ENCODE measurements at places on chromosomes 1 and 21. TPM values are rescaled to one million over a fixed set of nuclear protein-coding genes. Genes with fewer than 3 reads are reported as not detected.

DNA sequence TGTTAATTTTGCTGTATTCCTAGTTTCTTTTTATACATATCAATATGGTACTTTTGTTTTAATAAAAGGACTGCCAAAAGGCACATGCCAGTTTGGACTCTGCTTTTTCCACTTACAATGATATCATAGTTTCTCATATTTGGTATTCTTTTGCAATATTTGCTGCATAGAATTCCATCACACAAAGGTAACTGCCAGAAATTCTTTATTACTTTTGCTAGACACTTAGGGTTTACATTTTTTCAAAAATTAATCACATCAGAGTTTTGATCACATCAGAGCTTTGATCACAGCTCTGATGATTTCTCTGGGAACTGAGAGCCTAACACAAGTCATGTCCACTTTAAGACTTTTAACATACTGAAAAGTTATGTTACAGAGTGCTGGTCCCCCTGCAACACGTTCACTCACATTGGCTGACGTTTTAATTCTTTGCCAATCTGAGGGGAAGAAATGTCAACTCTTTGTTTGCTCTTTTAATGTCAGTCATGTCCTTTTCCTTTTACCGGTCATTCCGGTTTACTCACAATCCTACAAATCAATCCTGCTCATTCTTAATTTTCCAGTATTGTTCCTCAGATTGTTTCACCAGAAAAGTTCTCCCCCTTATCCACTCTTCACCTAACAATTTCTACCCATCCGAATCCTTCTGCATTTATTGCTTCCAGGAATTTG, 1.1 kb upstream of the CD46 start:
- peak overlapping the region; percentile 90 for H3K27ac ChIP-seq
- no peaks in the 10 kb centered on the region for H3K36me3 ChIP-seq
- DNase-seq = no peak
- H3K4me3 ChIP-seq = peak overlapping the region; percentile 88
- H3K4me1 ChIP-seq = no peaks in the 10 kb centered on the region
- H3K27me3 ChIP-seq = no peaks in the 10 kb centered on the region

GRCh38 chr1:85576642-85577418, 3.7 kb upstream of the CCN1 start:
- no peaks in the 10 kb centered on the region for H3K4me1 ChIP-seq
- H3K36me3 ChIP-seq = no peaks in the 10 kb centered on the region
- H3K4me3 ChIP-seq = peak overlapping the region; percentile 86
- H3K27me3 ChIP-seq = no peaks in the 10 kb centered on the region

DNA sequence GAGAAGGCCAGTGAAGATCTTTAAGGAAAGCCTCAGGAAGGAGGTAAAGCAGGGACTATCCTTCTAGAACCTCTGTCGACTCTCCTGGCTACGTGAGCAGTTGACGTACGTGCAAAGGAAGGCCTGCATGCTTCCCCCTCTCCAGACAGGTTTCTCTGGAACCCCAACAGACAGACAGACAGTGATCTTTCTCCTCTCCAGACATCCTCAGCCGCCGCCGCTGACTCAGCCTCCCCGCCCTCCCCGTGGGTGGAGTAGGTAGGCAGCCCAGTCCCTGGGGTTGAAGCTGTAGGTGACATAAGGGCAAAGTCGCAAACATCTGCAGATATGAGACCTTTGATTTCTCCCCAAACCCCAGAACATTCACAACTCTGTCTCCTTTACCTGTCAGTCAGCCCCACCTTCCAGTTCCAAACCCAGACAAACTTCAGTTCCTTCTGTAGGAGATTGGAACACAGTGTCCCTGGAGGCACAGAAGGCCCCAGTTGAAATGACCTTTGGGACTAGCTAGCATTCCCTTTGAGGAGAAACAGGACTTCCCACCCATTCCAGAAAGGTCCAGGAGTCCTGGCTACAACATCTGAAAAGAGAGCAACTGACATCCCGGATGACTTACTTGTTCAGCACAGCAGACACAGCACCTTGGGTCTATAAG, 146.0 kb upstream of the JUN start:
- no peaks in the 10 kb centered on the region for H3K27me3 ChIP-seq
- H3K4me3 ChIP-seq = no peak overlapping the region
- no peaks in the 10 kb centered on the region for H3K4me1 ChIP-seq
- H3K36me3 ChIP-seq = no peaks in the 10 kb centered on the region
- no peak for DNase-seq
- H3K27ac ChIP-seq = no peak overlapping the region

DNA sequence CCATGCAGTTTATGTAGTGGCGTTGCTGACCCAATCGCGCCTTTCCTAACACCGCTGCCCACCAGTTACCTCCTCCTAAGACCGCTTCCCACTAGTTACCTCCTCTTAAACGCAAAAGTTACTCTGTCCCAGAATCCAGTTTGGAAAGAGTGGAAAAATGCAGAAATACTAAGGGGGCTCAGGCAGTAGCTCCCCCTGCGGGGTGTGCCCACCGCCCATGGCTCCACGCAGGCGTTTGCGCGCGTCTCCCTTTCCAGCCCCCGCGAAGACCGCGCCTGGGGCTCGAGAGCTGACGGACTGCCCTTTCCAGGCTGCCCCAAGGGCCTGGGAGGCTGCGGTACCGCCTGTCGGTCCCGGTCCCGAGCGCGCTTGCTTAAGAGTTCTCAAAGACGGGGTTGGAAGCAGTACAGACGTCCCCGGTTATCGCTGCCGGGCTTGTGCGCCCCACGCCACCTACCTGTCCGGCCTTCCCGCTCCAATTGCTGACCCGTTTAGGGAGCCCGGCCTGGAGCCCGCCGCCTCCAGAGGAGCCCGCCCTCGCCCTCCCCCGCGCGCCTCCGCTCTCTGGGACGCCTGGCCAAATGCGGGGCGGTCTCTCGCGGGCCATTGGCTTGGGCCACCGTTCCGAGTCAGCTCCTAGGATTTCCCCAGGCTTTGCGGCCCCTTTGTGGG, 414.1 kb upstream of the ESRRG start:
- no peak overlapping the region for H3K27ac ChIP-seq
- no peaks in the 10 kb centered on the region for H3K36me3 ChIP-seq
- DNase-seq = no peak
- no peaks in the 10 kb centered on the region for H3K4me1 ChIP-seq

The CD101 gene
- total RNA-seq = 0.32 TPM

DNA sequence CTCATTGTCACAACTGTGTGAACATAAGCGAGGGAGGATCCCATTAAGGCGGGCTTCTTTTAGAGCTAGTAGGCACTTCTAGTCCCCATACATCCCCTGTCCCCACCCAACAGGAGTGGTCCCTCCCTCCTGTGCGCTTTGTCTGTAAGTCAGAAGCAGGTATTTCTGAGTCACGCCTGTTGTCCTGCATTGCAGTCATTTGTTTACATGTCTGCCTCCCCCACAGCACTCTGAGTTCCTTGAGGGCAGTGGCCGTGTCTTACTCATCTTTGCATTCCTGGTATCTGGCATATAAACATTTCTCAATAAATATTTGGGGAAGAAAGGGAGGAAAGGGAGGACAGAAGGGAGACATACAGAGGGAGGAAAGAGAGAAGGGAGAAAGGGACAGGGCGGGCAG, 40.3 kb downstream of the PLEKHA6 start:
- no peak for DNase-seq
- no peaks in the 10 kb centered on the region for H3K36me3 ChIP-seq
- H3K27me3 ChIP-seq = no peaks in the 10 kb centered on the region
- peak overlapping the region; percentile 46 for H3K27ac ChIP-seq
- no peak overlapping the region for H3K4me3 ChIP-seq

- H3K36me3 ChIP-seq = no peaks in the 10 kb centered on the region
- peak overlapping the region; percentile 58 for H3K4me3 ChIP-seq
- H3K4me1 ChIP-seq = no peaks in the 10 kb centered on the region
- peak; percentile 40 for DNase-seq
- H3K27ac ChIP-seq = no peak overlapping the region
Observed at GRCh38 chr1:156813750-156814570, 2.7 kb downstream of the SH2D2A start.

The AJAP1 gene
- total RNA-seq = 0.66 TPM

DNA sequence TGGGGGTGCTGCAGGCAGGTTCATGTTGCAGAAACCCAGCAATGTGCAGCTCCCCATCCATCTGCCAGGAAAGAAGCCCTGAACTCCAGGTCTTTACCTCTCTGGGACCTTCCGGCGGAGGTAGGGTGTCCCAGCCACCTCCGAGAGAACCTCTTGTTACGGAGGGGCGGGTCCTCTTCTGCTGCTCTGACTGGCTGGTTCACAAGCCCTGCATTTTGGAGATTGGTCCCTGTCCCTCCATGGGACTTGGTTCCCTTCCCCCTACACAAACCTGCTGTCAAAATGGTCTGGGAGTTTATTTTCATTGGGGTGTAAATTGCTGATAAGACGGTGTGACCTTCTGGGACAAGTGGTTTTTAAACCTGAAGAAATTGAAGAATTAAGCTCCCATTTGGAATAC, 8.0 kb upstream of the CELSR2 start:
- DNase-seq = no peak
- H3K36me3 ChIP-seq = peaks cover 6% of the 10 kb centered on the region
- no peak overlapping the region for H3K4me3 ChIP-seq
- no peaks in the 10 kb centered on the region for H3K27me3 ChIP-seq
- no peaks in the 10 kb centered on the region for H3K4me1 ChIP-seq
- H3K27ac ChIP-seq = no peak overlapping the region

The WDR77 gene
- 22.7 TPM for total RNA-seq

GRCh38 chr21:38804789-38805327, 871 bp upstream of the ETS2 start:
- no peaks in the 10 kb centered on the region for H3K36me3 ChIP-seq
- peak overlapping the region; percentile 91 for H3K27ac ChIP-seq
- H3K4me1 ChIP-seq = no peaks in the 10 kb centered on the region
- peak; percentile 69 for DNase-seq
- H3K27me3 ChIP-seq = no peaks in the 10 kb centered on the region

DNA sequence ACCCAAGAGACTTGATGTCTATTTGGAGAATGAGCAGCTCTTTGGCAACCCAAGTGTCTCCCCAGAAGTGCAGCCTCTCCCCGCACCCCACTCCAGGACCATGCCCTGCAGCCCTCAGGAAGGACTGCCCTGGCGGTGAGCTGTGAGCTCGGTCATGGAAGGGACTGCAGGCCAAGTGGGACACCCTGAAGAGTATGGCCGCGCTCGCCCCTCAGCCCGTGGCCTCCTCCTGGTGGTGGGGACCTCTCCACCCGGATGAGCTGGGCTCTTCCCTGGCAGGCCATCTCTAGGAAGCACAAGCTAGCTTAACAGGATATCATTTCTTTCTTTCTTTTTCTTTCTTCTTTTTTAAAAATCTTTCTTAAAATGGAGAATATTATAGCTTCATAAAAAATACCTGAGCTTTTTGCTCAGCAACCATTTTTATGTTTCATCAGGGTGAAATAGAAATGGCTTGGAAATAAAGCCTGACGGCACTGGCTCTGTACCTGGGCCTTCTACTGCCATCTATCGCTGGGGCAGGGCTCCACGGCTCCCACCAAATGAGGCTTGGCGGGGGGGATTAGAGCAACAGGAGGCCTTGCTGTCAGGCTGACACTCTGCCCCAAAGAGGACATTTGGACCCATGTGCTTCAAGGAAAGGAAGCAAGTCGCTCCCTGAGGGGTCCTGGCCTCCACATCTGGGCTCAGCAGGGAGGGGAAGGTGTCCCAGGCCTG, 296.2 kb upstream of the VAMP3 start:
- peaks cover 7% of the 10 kb centered on the region for H3K4me1 ChIP-seq
- no peaks in the 10 kb centered on the region for H3K27me3 ChIP-seq
- DNase-seq = no peak
- no peak overlapping the region for H3K4me3 ChIP-seq
- H3K36me3 ChIP-seq = no peaks in the 10 kb centered on the region
- H3K27ac ChIP-seq = no peak overlapping the region

The C8A gene
- total RNA-seq = not detected

GRCh38 chr1:204652497-204652896, 33.0 kb downstream of the LRRN2 start:
- no peak overlapping the region for H3K4me3 ChIP-seq
- H3K4me1 ChIP-seq = no peaks in the 10 kb centered on the region
- H3K27me3 ChIP-seq = no peaks in the 10 kb centered on the region
- DNase-seq = no peak

The MIGA1 gene
- total RNA-seq = 22.2 TPM

GRCh38 chr1:231734417-231734816, 107.8 kb downstream of the DISC1 start:
- no peak overlapping the region for H3K4me3 ChIP-seq
- DNase-seq = no peak
- no peak overlapping the region for H3K27ac ChIP-seq
- no peaks in the 10 kb centered on the region for H3K4me1 ChIP-seq
- no peaks in the 10 kb centered on the region for H3K36me3 ChIP-seq

The PLPP3 gene
- 122 TPM for total RNA-seq

DNA sequence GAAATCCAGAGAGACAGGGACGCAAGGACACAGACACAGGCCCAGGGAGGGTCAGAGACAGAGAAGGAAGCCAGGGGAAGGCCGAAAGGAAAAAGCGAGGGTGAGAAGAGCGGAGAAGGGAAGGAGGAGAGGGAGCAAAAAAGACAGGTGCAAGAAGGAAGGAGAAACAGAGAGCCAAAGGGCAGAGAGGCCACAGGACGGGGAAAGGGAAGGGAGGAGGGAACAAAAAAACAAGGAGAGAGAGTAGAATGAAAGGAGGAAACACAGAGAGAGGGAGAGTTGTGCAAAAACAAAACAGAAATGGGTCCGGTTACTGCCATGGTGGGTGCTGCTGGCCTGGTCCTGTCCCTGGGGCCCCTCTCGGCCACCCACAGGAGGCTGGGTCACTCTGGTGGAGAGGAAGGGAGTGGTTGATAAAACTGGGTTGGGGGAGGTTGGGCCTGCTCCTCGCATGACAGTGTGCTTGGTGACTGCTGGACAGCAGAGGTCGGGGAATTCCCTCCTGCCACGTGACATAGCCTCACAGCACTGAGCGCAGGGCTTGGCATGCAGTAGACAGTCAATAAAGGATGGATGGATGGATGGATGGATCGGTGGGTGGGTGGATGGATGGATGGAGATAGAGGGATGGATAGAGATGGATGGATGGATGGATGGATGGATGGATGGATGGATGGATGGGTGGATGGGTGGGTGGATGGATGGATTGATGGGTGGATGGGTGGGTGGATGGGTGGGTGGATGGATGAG, 64.8 kb downstream of the RAP1GAP start:
- DNase-seq = no peak
- H3K36me3 ChIP-seq = no peaks in the 10 kb centered on the region
- no peak overlapping the region for H3K27ac ChIP-seq
- H3K4me1 ChIP-seq = no peaks in the 10 kb centered on the region

Measured in breast epithelium (tissue), 4 donors.